HCEC 1CT (cell line): ENCODE measurements at places on chromosomes 7 and 10.

DNA sequence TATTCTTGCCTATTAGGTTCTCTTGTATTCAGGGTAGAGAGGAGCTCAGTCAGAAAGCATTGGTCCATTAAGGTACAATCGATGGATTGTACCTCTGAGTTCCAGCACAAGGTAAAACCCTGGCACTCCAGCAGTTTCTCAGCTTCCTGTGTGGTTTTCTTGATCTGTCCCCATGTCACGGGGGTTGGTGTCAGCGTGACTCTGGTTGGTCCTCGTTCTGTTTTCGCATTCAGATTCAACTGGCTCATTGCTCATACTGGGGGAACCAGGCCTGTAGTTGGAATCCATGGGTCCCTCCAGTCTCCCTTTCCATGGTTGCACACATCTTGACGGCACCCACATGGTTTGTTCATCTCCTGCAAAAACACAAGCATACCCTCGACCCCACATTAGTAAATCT lies 32.7 kb upstream of the RASGEF1A start:
- no peak for DNase-seq

DNA sequence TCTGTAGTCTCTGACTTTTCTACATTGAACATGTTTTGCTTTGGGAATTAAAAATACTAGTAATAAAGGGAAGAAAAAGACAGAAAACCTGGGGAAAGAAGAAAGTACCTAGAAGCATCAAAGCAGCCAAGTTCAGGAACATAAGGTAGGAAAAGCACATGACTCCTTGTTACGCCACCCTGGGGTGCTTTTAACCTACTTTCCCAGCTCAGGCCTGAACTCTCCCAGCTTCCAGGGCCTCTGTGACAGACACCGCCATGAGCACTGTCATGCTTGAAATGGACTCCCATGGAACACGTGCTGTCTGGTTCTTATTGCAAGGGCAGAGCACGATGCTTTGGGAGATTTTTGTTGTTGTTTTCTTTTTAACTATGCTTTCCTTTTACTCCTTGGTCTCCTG lies 11.4 kb downstream of the ACTR1A start:
- no peak for DNase-seq

DNA sequence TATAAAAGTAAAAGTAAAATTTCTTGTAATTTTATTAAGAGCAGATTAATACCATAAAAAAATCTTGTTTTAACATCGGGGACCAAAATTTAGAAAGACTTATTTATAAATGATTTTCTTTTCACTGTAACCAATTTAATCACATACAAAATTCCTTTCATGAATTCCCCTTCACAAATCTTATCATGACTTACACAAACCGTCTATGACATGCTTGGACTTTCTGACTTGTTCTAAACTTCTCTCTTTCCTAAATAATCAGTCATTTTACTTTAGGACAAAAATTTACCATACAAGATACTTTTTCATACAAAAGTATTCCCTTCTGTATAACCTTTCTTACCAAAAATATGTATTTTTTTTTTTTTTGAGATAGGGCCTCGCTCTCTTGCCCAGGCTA lies 9.3 kb downstream of the CROT start:
- DNase-seq: peak; percentile 15

GRCh38 chr7:155292680-155293226 lies 4.9 kb upstream of the INSIG1 start:
- no peak for DNase-seq

- no peak for DNase-seq
Measured at GRCh38 chr7:133649593-133649992, 396.7 kb downstream of the EXOC4 start.

DNA sequence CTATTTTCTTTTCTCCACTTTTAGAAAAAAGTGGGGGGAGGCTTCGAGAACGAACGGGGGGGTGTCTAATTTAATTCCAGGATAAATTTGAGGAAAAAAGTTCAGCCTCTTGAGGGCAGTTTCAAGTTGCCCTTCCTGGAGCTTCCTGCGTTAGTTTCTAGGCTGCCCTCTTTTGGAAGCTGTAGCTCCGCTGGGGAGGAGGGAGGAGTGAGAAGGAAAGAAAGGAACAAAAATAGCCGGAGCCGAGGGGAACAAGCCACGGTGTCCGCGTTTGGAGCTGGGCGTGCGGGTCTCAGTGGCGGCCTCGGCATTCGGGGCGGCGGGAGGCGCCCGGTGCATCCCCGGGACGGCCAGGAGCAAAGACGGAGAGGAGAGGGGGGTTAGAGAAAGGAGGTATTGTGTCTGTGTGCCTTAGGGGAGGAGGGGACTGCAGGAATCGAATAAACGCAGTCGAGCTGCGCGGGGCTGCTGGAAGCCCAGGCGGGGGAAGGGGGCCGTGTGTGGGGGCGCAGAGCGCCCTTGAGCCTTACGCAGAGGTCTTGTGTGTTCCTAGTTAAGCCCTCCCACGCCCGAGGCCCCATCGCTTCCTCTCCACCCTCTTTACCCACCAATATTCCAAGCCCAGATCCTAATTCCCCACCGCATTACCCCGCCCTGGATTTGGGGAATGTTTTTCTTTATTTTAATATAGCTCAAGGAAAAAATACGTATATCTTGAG lies 2.0 kb upstream of the TNRC18 start:
- DNase-seq: peak; percentile 86

- no peak for DNase-seq
Measured at GRCh38 chr10:25018703-25019102, 2.3 kb downstream of the THNSL1 start.

GRCh38 chr7:55191926-55192692 lies 173.0 kb upstream of the LANCL2 start:
- DNase-seq: no peak

GRCh38 chr7:51082096-51082840 lies 234.3 kb downstream of the COBL start:
- DNase-seq: no peak

- no peak for DNase-seq
Measured at GRCh38 chr10:6055929-6056328, 6.2 kb downstream of the IL2RA start.

DNA sequence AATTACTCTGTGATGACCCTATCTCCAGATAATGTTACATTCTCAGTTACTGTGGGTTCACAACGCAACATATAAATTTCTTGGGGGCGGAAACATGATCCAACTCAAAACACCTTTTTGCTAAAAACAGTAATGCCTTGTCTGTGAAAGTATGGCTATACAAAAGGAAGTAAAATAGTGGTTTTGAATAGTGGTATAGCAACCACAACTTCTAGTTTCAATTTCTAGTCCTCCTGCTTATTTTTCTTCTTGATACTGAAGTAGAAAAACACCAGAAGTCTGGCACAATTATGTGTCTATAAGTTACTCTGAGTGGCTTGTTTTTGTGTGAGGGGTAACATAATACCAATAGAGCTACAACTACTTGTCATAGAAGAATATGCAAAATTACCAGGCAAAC lies 21.5 kb upstream of the ZNF800 start:
- no peak for DNase-seq

GRCh38 chr10:74233281-74233680 lies 82.3 kb downstream of the ADK start:
- no peak for DNase-seq

DNA sequence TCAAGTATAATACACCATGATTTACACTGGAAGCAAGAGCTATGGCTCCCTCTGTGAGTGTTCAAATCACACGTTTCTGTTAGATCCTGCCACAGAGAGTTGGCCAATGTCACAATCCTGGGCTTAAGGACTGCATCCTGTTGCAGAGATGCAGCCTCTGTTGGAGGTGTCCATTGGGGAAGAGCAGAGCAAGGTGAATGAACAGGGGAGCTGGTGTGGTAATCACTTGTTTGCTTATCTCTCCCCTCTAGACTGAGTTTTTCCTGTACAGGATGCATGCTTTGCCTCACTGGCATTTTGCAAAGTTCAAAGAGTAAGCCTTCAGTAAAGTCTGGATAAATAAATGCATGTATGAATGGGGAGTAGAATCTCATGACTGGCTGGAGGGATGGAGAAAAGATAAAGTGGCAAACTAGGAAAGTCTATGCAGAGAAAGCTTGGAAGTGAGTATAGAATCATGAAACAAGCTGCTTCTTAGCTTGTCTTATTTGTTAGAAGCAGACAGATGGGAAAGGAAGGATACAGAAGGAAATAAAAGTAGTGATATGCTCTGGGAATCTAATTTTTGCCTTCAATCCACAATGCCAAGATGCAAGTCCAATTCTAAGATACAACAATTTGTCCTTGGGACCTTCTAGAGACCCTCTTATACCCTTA lies 605.9 kb downstream of the KCNMA1 start:
- DNase-seq: no peak

- DNase-seq: no peak
Measured at GRCh38 chr7:139738101-139738489, 39.7 kb downstream of the HIPK2 start.

DNA sequence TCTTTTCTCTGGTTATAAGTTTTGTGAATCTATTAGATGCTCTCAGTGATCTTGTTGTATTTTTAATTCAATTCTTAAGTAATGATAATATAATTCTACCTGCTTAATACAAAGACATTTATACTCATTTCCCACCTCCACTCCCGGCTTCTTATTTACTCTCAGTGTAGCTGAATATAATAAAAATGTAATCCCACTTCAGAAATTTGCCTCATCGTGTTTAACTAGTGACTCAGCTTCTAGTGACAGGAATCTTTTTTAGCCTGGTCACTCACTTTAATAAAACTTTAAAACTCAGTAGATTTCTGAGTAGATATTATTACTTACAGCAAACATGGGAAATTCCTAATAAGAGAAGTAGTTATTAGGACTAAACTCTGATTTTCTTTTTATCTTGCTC lies 1506.2 kb upstream of the LRRTM3 start:
- no peak for DNase-seq

- DNase-seq: peak; percentile 56
Measured at GRCh38 chr10:22761569-22762220, 47.3 kb upstream of the PIP4K2A start.

- peak; percentile 53 for DNase-seq
Measured at GRCh38 chr10:93080350-93081046, 6.8 kb downstream of the CYP26A1 start.

GRCh38 chr7:81672872-81673271 lies 97.0 kb downstream of the HGF start:
- DNase-seq: no peak

DNA sequence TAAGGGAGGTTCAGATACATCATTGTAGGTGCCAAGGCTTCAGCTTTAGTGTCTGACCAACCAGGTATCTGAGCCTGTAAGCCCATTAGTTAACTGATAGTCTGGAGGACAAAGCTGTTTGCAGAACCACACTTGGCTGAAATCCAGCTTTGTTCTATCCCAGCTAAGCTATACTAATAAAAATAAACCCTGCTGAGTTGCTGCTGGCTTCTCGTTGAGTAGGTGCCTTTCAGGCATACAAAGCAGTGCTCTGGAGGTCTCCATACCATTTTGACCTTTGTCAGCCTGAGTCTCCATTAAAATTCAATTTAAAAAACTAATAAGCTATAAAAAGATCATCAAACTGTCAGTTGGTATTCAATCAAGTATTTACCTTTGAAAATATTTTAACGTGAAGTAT lies 22.0 kb downstream of the CDCA7L start:
- no peak for DNase-seq

- no peak for DNase-seq
Measured at GRCh38 chr7:128448751-128449302, 6.9 kb upstream of the HILPDA start.

GRCh38 chr7:158821171-158822031 lies 7.9 kb downstream of the ESYT2 start:
- peak; percentile 78 for DNase-seq

DNA sequence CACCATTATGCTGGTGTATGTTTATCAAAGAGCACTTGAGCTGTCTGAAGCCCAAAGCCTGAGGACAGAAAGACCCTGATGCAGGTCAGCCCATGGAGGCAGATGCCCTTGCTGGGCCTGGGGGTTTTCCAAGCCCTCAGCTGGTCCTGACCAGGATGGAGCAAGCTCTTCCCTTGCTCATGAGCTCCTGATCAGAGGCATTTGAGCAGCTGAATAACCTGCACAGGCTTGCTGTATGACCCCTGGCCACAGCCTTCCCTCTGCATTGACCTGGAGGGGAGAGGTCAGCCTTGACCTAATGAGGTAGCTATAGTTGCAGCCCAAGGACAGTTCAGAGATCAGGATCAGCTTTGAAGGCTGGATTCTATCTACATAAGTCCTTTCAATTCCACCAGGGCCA lies 13.0 kb downstream of the AQP1 start:
- no peak for DNase-seq

DNA sequence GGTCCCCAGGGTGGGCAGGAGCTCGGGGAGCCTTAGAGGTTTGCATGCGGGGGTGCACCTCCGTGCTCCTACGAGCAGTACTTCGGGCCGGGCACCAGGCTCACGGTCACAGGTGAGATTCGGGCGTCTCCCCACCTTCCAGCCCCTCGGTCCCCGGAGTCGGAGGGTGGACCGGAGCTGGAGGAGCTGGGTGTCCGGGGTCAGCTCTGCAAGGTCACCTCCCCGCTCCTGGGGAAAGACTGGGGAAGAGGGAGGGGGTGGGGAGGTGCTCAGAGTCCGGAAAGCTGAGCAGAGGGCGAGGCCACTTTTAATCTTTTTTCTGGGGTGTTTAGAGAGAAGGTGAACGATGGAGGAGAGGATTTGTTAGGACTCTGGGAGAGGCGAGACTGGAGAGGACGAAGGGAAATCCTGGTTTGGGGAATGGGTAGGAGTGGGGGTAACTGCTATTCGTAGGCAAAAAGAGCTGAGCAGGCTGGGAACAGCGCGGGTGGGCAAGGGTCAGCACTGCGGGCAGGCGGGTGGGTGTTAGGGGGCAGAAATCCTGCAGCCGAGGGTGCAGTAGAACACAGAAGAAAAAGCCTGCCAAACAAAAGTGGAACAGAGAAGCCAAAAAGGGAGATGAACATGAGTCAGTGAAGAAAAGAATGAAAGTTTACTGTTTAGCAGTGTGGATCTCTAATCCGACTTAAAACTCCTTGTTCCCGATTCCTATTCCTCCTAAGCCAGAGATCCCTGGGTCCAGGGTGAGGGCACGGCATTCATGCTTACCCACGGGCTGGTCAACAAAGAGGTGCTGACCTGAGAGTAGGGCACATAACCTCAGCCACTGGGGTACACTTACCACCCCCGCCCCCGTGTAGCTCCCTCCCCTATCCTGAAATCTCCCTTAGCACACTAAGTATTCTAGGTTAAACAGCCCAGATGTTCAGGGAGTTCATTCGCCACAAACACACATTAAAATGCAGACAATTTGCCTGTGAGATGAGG lies 26.9 kb downstream of the PRSS2 start:
- no peak for DNase-seq

- DNase-seq: peak; percentile 77
Measured at GRCh38 chr7:140876519-140877248, 48.0 kb downstream of the BRAF start.

DNA sequence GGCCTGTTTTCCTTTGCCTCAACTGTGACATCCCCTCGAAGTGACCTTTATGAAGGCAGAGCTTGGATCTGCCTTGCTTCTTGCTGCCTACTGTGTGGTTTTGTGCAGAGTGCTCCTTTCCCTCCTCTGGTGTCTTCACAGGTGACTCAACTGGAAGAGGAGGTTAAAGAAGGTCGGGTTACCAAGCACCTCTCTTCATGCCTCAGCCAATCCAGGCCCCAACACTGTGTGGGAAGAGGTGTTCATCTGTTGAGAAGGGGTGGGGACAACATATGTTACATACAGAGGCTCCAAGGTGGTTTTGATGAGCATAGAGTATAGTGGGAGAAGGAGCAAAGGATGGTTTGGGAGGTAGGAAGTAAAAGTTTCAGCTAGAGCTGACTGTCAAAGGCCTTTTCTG lies 155.7 kb downstream of the AUTS2 start:
- DNase-seq: no peak
